A673 (cell line): ENCODE measurements at places on chromosomes 3 and 15. TPM values are rescaled to one million over a fixed set of nuclear protein-coding genes. Genes with fewer than 3 reads are reported as not detected.

The GOLGA8N gene
- 3.1 and 4.3 TPM in 2 replicates for total RNA-seq

DNA sequence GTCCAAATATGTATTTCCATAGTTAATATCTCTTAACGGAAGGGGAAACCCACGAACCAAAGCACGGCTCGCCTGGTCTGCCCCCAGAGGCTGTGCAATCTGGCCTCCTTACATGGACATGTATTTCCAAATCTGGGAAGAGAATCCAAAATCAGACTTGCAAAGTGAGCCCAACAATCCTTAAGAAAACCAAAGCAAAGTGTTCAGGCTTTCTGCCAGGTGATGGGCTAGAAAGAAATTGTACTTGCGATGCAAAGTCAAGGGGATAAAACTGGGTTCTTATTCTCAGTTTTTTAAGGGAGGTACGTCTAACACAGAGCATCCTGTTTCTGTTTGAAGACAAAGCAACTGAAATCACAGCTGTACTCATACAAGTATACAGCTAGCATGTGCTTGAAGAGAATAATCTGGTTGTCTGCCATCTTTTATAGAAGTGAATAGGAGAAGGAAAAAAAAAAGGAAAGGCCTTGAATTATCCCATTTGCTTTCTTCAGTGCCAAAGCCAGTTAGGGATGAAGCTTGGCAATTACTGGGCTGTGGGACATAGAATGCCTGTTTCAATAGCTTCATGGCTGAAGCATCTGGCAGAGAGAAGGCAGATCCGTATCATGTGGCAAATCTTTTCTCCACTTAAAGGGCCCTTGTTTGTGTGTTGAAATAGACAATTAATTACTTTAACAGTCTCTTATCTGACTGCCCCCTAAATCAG is 48.4 kb downstream of the LRIG1 start:
- DNase-seq = peak; percentile 11

GRCh38 chr3:176839466-176839865 is 357.8 kb downstream of the TBL1XR1 start:
- peak; percentile 47 for DNase-seq

GRCh38 chr15:101391431-101391830 is 96.4 kb upstream of the SNRPA1 start:
- no peak for DNase-seq
